Esophagus squamous epithelium (tissue), 5 donors: ENCODE measurements at places on chromosomes 4 and X.

GRCh38 chr4:73518340-73518739 is 36.8 kb downstream of the AFM start:
- DNase-seq = no peak

GRCh38 chrX:147342197-147342596 is 527.7 kb upstream of the CXorf51A start:
- no peak for DNase-seq

DNA sequence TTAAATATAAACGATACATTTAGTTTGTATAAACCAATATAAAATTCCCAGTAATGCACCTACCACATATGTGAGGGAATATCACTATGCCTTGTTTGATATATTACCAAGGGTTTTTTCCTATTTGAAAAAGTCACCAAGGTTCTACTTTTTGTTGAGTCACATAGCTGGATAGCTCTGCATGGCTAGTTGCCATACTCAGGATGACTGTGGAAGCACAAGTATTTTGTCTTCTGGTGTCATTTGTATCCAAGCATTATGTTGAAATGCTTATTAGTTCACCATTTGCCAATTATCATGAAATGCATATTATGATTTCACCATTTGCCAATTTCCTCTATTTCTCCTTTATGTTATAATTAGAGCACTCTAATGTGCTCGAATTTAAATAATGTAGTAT is 162.7 kb upstream of the TTC29 start:
- DNase-seq = no peak

GRCh38 chr4:184762100-184762499 is 28.2 kb upstream of the CENPU start:
- DNase-seq = no peak

DNA sequence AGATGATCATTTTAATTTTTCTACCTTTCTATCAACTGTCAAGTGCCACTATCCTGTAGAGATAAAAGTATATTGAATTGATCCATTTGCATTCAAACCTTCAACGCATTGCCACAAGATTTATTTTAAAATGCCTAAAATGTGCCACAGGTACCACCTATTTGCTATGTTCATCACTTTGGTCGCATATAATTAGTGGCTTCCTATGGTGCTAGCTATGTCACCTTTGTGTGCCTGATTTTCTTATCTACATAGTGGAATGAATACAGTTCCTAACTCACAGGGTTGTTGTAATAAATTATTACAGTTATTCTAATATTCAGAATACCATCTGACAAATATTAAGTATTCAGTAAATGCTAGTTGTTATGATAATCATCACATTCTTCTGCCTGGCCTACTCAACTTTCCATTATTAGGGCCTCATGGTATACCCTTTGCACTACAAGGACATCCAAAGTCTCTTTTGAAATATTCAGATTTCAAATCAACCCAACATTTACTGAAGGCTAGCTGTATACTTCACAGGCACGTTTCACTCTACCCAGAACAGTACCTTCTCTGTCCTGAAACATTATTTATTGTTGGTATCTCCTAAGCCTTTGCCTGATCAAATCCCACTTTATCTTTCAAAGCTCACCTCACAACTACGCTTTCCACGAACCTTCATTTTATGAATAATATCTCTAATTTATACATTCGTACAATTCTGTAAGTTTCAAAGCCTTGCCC is 62.4 kb downstream of the ANXA10 start:
- DNase-seq = no peak

DNA sequence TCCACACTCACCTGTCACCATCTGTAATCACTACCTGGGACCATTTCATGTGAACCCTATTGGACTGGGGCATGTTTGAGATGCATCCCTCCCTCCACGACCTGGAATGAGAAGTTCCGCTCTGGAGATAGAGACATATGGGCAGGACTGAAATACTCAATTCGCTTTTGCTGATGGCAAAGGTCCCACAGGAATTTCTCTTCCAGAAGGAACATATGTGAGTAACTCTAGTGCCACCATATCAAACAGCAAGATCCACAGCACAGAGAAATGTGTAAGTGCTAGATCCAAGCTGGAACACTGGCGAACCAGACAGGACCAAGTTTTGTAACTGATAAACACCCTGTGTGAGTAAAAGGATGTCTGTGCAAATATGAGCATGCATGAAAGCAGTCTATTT is 43.9 kb downstream of the SEL1L3 start:
- no peak for DNase-seq

- DNase-seq = no peak
These were observed 90.4 kb upstream of the VEGFC start for GRCh38 chr4:176883108-176883550.

GRCh38 chr4:156992943-156993342 is 21.3 kb upstream of the PDGFC start:
- no peak for DNase-seq

DNA sequence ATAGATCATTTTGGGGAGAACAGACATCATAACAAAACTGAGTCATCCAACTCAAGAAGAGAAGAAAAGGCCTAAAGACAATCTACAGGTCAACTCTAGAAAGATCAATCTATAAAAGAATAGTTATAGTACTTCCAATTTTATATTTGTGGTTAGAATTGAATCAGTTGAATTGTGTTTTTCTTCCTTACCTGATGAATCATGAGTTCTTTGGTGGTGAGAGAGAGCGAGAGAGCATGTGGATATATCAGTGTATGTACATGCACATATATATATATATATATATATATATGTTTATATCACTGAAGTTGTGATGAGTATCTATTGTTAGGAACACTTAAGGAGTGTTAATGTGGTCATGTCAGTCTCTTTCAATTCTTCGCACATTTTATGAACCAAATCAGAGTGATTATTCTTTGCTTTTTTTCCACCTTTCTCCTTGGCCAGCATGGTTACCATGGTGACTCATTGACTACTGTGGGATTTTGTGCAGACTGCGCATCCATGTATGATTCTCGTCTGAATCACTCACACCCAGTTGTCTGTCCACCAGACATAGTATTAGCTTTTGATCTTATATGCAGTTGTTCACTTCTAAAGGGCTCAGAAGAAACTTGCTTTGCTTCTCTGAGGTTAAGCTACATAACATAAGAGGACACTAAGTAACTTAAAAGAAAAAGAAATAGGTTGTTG is 90.4 kb upstream of the RAB40AL start:
- DNase-seq = no peak

DNA sequence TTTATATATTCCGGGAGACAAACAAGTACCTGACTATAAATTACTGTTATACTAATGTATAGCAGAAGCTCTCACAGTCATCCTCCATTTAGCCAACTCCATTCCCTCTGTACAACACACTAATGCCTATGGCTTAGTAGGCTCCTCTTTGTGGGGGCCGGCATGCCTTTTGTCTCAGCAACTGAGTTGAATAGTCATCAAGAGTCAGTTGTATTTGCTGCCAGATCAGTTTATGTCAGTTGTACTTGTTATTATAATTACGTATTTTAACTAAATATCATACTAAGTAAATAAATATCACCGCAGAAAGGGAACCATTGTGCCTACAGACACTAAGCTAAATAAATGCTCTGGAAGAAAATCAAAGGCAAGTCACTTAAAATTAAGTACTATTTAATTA is 9.9 kb downstream of the PRMT9 start:
- DNase-seq = no peak

DNA sequence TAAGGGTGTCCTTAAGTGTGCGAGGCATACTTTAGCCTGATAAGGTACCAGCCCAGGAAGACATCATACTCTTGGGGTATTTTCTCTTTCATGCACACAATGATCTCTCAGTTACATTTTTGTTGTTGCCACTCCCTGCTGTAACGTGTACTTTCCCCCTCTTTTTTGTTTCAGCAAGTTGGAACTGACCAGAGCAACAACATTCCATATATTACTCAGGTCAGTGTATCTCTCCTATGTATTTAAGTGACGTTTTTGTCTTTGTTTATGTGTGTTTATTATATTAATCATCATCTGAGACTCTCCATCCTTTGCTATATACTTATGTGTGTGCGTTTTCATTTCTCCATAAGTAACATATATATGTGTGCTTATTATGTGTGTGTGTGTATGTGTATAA is 71.3 kb upstream of the VBP1 start:
- DNase-seq = no peak

DNA sequence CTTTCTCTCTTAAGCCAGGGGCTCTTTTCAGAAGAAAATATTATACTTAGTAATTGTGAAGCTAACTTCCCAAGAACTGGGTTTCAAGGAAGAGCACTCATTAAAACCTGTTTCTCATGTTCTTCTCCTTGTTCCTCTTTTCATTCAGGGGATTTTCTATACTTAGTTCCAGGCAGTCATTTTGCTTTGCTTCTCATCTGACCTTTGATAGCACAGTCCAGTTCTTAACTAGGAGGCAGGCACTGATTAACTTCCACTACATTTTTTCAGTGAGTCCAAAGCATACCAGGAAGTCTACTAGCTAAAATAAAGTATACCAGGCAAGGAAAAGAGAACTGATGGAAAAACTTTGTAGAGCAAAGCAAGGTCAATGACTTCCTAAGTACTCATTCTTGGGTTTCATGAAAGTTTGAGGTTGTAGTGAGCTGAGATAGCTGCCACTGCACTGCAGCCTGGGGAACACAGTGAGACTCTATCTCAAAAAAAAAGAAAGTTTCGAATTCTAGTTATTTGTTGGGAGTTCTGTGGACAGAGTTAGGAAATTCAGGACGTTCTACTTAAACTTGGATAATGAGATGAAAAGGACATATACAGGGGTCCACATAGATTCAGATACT is 190.1 kb upstream of the HS3ST1 start:
- DNase-seq = no peak

DNA sequence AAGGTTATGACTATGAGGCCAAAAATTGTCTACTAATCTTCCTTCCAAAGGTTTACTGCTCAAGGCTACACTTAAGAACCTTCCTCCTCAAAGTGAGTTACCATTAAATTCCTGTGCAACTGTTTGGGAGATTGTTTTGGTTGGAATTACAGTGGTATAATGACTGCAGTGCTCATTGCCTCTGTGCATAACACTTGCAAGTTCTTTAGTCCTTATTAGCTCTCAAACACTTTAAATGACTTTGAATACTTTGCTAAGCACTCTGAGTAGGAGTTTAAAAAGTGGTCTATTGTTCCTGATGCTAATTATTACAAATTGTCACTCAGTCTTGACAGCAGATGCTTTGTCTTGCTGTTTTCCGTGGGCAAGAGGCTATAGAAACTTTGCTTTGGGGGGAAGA is 422.8 kb upstream of the PABPC4L start:
- no peak for DNase-seq

DNA sequence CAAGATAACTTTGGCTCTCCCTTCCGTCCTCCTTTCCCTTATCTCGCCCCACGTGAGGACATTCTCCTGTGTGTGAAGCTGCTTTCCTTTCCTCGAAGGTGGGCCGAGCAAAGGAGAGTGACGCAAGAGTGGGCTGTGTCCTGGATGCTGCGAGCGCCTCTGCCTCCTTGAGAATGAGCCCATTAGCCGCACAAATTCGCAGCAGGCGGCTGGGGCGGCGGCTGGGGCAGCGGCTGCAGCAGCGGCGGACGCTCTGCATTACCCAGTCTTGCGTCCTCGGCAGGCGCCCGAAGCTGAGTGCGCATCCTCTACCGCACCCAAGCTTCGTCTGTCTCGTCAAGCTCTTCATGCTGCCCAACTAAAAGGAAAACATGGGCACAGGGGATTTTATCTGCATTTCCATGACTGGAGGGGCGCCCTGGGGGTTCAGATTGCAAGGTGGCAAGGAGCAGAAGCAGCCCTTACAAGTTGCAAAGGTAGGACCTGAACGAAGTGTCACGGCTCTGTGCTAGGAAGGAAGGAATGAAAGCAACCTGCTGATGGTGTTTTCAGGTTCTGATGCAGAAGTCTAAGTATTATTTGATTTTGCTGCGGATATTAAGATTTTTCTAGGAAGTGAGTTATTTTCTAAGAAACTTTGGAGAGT is at the start of gene SYNPO2:
SYNPO2 (plus strand) TSS at position 189 of the 646 bp plus-strand sequence; CDS start at position 372, 183 bp downstream.
- DNase-seq = no peak

GRCh38 chr4:104575278-104575677 is 80.6 kb upstream of the CXXC4 start:
- no peak for DNase-seq

DNA sequence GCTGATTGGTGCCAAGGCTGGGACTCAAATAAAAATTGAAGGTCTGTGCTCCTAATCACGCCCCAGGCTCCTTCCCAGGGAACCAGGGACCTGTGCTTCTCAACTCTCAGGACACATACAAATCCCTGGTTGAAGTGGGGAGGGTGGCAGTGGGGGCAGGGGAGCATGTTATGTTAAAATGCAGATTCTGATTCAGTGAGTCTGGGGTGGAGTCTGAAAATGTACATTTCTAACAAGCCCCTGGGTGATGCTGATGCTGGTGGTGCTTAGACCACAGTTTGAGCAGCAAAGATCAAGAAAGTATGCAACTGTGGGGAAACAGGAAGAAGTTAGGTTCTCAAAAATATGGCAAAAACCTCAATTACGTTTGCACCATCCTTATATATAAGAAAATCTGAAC is 236.5 kb downstream of the MAGEB17 start:
- DNase-seq = no peak

DNA sequence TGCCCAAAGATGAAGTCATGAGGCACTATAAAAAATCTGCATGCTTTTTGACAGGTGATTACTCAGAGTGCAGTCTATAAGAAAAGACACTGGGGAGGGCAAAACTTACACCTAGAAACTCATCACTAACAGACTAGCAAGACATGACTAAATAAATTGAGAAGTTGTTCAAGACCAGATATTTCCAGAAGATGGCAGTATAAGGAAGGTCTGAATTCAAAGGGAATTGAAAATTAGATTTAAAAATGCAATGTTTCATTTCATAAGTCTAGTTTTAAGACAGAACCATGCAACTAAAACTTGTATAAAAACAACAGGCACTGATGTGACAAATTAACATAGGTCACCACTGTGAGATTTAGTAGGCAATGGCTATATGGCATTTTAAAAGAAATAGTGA is 232.5 kb upstream of the POF1B start:
- DNase-seq = no peak

DNA sequence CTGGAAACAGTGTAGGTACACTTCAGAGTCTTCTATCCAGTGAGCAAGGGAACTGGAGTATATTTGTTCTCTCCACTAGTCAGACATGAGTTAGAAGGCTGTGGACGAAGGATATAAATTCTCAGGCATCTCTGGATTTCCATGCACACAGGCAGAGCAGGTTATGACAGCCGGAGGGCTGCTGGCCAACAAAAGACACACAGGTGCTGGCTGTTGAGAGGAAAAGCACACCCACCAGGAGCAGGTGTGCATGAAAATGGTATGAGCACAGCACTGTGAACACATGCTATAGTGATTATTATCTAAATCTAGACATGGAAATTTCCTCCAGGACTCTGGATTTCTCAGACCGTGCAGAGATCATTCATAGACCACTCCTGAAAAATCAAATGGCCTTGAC is 444.7 kb upstream of the RPS6KA3 start:
- DNase-seq = no peak
